ENCODE measurements at places on chromosomes 3 and 15.

GRCh38 chr3:39754549-39754948 is 54.9 kb upstream of the MYRIP start:
- DNase-seq, result no peak

GRCh38 chr15:67883234-67883773 is 43.5 kb upstream of the RNU6-1 start:
- DNase-seq, result peak; percentile 14

DNA sequence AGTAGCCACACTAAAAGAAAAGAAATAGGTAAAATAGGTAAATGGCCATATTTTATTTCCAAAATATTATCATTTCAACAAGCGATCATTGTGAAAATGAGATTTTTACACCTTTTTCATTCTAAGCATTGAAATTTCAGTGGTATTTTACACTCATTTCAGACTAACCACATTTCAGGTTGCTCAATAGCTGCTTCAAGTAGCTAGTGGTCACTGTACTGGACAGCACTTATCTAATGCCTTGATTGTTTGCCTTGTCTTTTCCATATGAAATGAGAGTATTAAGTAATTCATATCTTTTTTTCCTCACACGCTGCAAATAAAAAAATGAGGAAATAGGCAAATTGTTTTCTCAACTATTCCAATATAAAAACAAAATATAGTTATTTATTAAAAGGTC is 332.8 kb downstream of the NLGN1 start:
- DNase-seq, result no peak

- DNase-seq, result no peak
Observed at GRCh38 chr3:133121450-133121849, 83.3 kb downstream of the TMEM108 start.

DNA sequence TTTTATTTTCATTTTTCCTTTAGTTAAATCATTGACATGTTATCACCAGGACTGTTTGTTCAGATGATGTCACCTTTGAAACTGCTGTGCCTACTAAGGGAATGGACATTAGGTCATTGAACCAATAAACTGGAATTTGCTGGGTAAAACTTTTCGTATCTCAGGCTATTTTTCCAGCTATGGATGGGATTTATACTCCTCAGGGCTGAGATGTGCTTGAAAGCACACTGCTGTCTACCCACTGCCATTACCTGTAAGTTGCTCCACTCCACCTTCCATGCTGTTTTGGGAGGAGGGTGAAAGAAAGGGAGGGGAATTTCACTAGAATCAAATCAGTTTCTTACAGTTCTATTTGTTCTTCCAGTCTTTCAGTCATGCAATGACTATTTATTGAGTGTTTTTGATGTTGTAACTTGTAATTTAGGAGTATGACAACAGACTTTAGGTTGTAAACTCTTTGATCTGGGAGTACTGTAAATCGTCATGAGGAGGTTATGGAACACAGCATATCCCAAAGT is 11.3 kb downstream of the EHD4 start:
- DNase-seq, result no peak

DNA sequence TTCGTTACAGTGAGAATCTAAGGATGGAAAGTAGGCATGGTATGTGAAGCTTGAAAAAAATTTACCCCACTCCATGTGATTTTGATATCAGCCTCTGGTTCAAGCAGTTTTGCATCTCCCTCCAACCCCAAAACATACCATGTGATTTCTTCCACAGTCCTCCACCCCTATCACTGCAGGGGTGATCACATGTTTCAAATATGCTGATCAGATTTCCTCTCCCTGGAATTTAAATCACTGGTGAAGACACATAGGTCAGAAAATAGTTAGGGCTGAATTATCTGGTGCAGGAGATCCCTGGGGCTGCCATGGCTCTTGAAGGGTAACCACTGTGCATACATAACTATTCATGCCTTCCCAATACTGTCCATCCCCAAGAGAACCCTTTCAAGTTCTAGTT is 119.7 kb upstream of the THRB start:
- no peak for DNase-seq

DNA sequence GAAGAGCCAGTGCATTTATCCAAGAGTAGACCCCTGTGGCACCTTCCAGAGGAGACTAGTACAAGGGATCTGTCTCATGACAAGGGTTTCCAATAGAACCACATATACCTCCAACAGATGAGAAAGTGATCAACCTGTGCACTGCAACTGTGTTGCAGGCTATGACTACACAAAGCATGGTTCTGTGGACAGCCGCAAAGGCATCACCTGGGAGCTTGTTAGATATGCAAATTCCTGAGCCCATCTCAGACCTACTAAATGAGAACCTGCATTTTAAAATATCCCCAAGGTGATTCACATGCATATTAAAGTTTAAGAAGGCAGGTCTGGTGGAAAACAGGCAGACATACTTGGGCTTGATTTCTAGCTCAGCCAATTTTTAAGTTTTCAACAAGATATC is 368.7 kb downstream of the FOXP1 start:
- DNase-seq, result no peak

DNA sequence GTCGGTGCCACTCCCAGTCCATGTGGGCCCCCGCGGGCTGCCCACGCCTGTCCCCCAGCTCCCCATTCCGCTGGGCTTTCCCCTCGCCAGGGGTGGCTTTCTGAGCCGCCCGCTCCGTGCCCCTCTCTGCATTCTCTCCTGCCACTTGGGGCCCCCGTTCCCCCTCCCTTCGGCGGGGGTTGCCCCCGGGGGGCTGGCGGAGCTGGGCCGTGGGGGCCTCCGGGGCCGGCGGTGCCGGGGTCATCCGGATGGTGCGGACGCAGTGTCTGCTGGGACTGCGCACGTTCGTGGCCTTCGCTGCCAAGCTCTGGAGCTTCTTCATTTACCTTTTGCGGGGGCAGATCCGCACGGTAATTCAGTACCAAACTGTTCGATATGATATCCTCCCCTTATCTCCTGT is 46.5 kb downstream of the GRAMD1C start:
- no peak for DNase-seq

- no peak for DNase-seq
Observed at GRCh38 chr15:88113613-88114308, 142.8 kb downstream of the NTRK3 start.

DNA sequence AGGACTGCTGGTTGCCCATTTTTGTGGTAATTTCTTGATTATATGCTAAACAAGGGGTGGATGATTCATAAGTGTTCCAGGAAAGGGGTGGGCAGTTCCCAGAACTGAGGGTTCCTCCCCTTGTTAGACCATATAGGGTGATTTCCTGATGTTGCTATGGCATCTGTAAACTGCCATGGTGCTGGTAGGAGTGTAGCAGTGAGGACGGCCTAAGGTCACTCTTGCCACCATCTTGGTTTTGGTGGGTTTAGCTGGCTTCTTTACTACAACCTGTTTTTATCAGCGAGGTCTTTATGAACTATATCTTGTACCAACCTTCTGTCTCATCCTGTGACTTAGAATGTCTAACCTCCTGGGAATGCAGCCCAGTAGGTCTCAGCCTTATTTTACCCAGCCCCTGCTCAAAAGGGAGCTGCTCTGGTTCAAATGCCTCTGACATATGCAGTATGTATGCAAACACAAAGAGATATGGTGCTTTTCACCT is 46.2 kb downstream of the C3orf38 start:
- no peak for DNase-seq

DNA sequence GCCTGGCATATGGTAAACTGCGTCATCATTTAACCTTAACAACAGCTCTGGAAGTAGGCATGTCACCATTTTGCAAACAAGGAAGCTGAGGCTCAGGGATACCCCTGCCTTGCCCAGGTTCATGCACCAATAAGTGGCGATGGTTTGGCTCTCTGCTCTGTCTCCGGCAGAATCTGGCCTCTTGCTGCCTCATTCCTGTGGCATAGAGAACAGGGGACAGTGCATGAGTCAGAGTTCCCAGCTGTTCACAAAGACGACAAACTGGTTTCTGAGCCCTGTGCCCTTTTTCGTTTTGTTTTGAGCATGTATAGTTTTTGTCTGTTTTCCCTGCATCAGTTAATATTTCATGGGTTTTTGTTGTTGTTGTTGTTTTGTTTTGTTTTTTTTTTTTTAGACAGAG is 236.8 kb downstream of the OPA1 start:
- DNase-seq, result no peak

DNA sequence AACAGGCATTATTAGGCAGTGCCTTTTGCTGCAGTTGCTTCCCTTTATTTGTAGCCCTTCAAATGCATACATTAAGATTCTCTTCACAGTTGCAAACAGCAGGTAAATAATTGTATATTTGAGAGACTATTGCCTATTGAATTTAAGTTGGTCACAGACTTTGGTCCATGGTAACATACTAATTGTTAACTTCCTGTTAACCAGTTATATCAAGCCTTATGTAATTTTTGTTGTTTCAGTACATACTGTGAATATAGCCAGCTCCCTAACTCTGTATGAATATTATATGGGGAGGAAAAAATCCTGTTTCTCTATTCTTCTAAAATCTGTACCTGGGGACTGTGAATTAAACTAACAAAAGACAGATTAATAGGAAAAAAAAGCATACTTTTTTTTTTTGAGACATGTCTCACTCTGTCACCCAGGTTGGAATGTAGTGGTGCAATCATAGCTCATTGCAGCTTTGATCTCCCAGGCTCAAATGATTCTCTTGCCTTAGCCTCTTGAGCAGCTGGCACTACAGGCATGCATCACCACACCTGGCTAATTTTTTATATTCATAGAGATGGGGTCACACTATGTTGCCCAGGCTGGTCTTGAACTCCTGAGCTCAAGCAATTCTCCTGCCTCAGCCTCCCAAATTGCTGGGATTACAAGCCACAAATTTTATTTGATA is 53.2 kb downstream of the CHL1 start:
- DNase-seq, result no peak

GRCh38 chr3:50266836-50267235 is 2.1 kb upstream of the SEMA3B start:
- DNase-seq, result no peak

- no peak for DNase-seq
Observed at GRCh38 chr3:141792495-141792894, 29.3 kb downstream of the GRK7 start.

- peak; percentile 7 for DNase-seq
Observed at GRCh38 chr3:53513556-53514190, 19.3 kb downstream of the CACNA1D start.

DNA sequence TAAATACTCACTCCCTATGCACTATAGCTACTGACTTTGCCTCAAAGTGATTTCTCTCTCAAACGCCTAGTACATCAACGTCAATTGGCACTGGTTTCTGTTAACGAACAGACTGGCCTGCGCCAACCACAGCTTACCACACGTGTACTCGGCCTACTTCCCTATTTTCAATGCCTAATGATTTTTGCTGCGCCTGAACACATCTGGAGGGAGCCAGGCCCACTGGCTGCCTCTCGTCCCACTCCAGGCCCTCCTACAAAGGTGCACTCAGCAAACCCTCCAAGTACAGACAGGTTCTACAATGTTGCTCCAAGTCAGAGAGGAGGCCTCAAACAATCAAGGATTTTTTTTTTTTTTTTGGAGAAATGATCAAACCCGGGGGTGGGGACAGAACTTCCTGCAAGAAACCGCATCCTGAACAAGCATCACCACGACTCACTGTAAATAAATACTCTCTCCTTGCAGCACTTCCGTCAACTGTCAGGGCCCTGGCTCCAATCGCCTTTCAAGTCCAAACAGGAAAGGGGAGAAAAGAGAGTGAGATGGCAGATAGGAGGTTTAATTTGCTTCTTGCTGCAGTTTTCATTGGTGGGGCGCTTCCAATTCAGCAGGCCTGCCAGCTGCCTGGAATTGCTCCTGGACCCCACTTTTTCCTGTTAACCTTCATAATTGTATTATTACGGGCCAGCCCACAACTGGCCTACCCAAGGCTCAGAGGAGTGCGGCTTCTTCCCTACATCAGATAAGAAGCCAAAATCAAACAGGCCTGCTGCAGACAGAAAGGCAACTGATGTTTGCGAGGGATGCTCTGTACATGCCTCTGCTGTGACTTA is 139.3 kb downstream of the FOXP1 start:
- DNase-seq, result peak; percentile 97

DNA sequence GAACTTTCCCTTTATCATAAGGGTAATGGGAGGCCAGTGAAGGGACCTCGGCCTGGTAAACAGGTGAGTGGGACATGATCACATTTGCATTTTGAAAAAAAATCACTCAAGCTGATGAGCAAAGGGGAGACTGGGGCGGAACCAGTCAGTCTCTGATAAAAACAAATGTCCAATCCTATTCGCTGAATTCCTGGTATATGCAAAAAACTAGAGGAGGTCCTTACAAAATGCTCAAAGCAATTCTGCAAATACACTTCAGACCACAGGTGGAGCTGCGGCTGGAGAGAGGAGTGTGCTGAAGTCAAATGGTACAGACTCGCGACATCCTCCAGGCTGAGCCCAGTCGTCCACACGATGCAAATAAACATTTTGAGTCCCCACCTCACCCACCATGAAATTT is 166.7 kb downstream of the FOXP1 start:
- DNase-seq, result peak; percentile 53

DNA sequence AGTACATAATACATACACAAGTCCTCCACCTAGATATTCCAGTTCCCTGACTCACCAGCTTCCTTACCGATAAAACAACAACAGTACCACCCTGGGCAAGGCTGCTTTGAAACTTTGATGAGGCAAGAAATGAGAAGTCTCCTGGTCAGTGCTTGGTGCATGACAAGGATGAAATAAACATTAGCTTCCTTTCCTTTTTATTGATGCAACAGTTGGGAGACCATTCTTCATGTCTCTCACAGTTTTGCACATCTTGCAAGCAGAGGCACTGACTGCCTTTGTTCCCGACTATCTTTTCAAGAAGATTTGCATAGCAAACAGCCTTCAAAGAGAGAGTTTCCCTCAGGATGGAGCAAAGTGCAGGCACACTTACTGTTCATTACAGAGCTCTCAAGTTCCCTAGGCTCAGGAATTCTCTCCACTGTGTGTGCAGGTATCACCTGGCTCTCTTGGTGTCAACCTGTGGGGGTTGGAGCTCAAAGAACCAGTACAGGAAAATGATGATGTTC is 65.2 kb downstream of the MYLK start:
- no peak for DNase-seq

- no peak for DNase-seq
Observed at GRCh38 chr3:100171211-100171914, 57.1 kb upstream of the FILIP1L start.

- peak; percentile 39 for DNase-seq
Observed at GRCh38 chr15:69749797-69750196, 297.2 kb downstream of the RPLP1 start.

GRCh38 chr15:76932135-76932966 is 802 bp downstream of the RCN2 start:
- peak; percentile 53 for DNase-seq

All from NB4 (cell line).